ENCODE measurements at places on chromosomes 11 and 22. TPM values are rescaled to one million over a fixed set of nuclear protein-coding genes. Genes with fewer than 3 reads are reported as not detected.

Gene PLA2G6
- 327 TPM for total RNA-seq

- H3K4me1 ChIP-seq: peaks cover 7% of the 10 kb centered on the region
- H3K4me3 ChIP-seq: no peak overlapping the region
- H3K36me3 ChIP-seq: no peaks in the 10 kb centered on the region
- H3K27me3 ChIP-seq: no peaks in the 10 kb centered on the region
- peak; percentile 45 for DNase-seq
Observed at GRCh38 chr11:11391796-11392463, 38.9 kb upstream of the CSNK2A3 start.

DNA sequence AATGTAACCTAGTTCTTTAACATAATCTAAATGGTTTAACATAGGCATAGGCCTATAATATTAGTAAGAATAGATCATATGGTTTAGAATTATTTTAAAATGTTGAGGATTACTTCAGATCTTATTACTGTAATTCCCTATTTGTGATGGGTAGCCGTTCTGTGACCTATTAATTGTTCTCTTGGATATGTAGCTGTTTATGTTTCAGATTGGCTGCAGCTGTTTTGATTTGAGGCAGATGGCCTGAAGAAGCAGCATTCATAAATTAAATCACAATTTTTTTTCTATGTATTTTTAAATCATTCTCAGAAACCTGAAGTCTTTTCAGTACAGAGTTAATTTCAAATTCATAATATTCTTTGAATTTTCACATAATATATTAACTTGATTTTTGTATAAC lies 104.5 kb downstream of the PDE3B start:
- H3K27me3 ChIP-seq: no peaks in the 10 kb centered on the region
- no peak overlapping the region for H3K4me3 ChIP-seq
- H3K4me1 ChIP-seq: no peaks in the 10 kb centered on the region

- no peak for DNase-seq
- no peak overlapping the region for H3K27ac ChIP-seq
- no peak overlapping the region for H3K4me3 ChIP-seq
- H3K36me3 ChIP-seq: no peaks in the 10 kb centered on the region
Observed at GRCh38 chr22:48084729-48085050, 1322.2 kb downstream of the TBC1D22A start.

Gene PTGDR2
- not detected for total RNA-seq

GRCh38 chr11:64291262-64291751 lies at the start of gene KCNK4:
TSS of gene KCNK4 (plus strand) at chr11:64291302. CDS start at chr11:64293019, 1,717 bp downstream.
- peaks cover 26% of the 10 kb centered on the region for H3K4me1 ChIP-seq
- H3K4me3 ChIP-seq: peak within 1 kb of the TSS; percentile 27
- DNase-seq: no peak
- no peaks in the 10 kb centered on the region for H3K36me3 ChIP-seq
- H3K27ac ChIP-seq: no peak within 1 kb of the TSS
- H3K27me3 ChIP-seq: peaks cover 69% of the 10 kb centered on the region

Data from transverse colon (tissue), 4 donors.